ENCODE measurements at places on chromosomes 2 and 18. TPM values are rescaled to one million over a fixed set of nuclear protein-coding genes. Genes with fewer than 3 reads are reported as not detected.

GRCh38 chr2:238632181-238633060 is 205.7 kb downstream of the ASB1 start:
- no peak for DNase-seq

DNA sequence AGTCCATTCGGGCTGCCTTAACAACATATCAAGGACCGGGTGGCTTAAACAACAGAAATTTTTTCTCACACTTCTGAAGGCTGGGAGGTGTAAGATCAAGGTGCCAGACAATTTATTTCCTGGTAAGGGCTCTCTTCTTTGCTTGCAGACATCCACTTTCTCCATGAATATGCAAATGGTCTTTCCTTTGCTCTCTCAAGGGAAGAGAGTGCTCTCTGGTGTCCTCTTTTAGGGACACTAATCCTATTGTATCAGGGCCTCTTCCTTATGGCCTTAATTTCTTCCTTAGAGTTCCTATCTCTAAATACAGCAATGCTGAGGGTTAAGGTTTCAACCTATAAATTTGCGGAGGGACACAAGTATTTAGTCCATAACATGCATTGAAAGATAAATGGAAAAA is 770.8 kb downstream of the DSC3 start:
- DNase-seq: no peak

NR4A2 gene
- total RNA-seq: 7.8 TPM

- DNase-seq: no peak
Observed at GRCh38 chr2:234869969-234870368, 81.8 kb upstream of the SH3BP4 start.

DNA sequence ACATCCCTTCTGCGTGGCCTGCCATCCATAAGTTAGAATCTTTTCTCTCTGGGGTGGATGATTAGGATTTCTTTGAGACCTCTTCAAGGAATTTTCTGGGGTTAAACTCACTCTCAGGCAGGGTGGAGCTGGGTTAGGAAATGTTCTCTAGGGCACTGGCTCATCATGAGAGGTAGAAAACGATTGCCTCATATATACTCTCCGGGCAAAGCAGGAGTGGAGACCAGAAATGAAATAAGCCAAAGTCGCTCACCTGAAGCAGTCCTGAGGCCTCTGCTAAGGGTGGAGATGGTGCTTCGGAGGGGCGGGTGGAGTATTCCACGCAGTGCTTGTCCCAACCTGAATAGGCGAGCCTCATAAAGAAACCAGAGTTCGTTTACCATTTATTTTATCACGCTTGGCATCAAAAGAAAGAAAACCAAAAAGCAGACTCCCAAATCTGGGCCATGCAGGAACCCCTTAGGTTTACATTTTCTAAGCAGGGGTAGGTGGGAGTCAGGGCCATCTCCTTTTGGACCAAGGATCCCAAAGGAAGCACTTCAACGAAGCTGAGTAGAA is 249.3 kb upstream of the MEIS1 start:
- no peak for DNase-seq

VWC2L gene
- 0.23 TPM for total RNA-seq

DNA sequence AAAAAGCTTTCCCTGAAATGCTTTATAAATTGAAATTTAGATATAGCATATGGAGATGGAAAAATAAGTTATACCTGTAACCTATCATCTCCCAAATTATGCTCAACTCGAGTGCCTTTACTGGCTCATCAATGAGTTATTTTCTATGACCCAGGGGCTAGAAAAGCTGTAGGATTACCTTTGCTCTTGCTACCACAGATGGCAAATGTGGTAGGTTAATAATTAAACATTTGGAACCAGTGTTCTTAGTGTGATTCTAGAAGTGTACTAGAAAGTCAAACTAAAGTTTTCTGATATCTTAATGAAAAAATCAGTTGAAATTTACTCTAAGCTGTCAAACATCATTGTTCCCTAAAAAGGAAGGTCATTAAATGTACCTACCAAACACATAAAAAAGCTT is 22.5 kb downstream of the ALS2 start:
- DNase-seq: no peak

GRCh38 chr18:9082711-9083510 is 19.6 kb upstream of the NDUFV2 start:
- DNase-seq: no peak

DNA sequence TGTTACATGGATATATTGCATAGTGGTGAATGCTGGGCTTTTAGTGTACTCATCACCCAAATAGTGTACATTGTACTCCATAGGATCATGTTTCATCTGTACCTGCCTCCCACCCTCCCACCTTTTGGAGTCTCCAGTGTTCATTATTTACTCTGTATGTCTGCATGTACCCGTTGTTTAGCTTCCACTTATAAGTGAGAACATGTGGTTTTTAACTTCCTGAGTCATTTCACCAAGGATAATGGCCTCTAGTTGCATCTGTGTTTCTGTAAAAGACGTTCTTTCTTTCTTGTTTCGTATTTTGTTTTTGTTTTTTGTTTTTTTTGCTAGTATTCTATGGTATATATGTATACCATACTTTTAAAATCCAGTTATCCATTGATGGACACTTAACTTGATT is 107.5 kb downstream of the MSTN start:
- DNase-seq: no peak

GRCh38 chr2:210541290-210541902 is 15.0 kb upstream of the CPS1 start:
- DNase-seq: no peak

DNA sequence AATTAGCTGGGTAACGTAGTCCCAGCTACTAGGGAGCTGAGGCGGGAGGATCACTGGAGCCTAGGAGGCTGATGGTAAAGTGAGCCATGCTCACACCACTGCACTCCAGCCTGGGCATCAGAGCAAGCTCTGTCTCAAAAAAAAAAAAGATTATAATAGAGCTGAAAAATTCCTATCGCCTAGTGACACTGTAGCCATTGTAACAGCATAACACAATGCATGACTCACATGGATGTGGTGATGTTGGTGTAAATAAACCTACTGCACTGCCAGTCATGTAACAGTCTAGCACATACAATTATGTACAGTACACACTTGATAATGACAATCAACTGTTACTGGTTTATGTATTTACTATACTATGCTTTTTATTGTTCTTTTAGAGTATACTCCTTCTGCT is 39.6 kb downstream of the MGAT4A start:
- no peak for DNase-seq

- DNase-seq: peak; percentile 20
Observed at GRCh38 chr2:216635171-216635570, 2.0 kb downstream of the IGFBP2 start.

- DNase-seq: no peak
Observed at GRCh38 chr2:173669271-173669853, 295.8 kb downstream of the SP3 start.

AKAIN1 gene
- total RNA-seq: not detected

GRCh38 chr2:45919160-45919650 is 267.7 kb downstream of the PRKCE start:
- DNase-seq: no peak

DNA sequence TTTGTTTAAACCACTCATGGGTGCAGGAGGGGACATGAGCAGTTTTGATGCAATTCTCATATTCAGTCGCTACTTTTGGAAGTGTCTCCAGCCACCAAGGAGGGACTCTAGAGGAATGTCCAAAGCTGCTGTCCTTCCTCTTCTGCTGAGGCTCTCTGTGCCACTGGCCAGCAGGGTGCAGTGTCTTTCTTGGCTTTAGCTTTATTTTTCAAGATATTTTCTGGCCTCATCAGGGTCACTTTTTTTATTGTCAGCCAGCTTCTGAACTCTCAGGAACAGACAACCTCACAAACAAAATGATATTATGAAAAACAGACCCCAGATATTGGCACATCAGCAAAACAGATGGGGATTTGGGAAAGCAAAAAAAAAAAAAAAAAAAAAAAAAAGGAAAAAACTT is 289.3 kb upstream of the ZSWIM2 start:
- peak; percentile 3 for DNase-seq

DNA sequence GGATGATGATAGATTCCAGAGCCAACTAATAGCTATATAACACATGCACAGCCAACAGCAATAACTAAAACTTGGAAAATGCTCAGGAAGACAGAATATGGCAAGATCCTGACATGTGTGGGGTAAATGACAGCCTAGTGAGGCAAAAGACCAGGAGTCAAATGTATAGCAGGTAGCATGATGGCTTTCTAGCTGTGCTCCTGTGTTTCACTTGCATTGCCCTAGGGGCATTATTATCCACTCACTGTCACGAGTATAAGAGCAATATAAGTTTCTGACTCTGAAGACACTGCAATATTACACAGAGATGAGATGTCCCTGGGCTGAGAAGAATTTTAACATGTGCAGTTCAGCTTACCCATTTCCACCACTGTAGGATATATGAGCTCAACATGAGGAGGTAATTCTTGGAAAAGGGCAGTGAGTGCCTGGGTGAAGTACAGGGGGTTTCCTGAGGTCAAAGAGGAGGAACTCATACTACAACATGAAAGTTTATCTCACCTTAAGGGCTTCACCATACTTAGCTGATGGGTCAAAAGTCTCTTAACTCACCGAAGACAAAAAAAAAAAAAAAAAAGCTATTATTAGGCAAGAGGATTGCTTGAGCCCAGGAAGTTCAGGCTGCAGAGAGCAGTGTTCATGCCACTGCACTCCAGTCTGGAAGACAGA is 1385.6 kb upstream of the SLC39A10 start:
- DNase-seq: no peak

DNA sequence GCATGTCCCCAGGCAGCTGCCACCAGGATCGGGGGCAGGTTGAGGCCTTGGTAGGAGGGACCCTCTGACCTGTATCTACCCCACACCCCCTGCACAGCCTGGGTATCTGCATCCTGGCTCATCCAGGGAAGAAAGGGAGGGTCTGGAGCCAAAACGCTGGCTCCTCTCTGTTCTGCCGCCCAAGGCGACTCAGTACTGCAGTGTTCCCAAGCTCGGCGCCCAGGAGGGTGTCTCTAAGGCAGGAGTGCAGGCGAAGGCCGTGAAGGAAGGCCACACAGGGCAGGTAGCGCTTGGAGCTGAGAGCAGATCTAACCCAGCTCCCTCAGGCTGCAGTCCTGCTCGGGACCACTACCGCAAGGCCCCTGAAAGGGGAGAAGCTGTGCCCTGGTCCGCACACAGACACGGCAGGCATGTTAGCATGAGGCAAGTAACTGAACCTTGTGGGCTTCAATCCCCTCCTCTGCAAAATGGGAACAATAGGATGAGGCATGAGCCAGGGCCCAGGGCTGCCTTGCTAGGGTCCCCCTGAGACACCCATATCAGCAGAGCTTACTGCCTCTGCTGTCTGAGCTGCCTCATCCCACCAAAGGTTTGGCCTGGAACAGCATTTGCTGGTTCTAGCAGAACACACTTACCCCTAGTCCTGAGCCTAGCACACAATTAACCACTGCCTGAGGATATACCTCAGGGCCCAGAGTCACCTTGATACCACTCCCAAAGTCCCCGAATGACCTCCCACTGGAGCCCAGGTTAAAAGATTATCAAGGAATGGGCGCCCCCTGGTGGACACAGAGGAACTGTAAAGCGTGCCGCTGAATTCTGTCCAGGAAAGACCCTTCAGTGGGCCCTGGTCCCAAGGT is 6.5 kb downstream of the PTMA start:
- DNase-seq: peak; percentile 89

GRCh38 chr2:192011196-192011595 is 164.3 kb upstream of the CAVIN2 start:
- no peak for DNase-seq

DNA sequence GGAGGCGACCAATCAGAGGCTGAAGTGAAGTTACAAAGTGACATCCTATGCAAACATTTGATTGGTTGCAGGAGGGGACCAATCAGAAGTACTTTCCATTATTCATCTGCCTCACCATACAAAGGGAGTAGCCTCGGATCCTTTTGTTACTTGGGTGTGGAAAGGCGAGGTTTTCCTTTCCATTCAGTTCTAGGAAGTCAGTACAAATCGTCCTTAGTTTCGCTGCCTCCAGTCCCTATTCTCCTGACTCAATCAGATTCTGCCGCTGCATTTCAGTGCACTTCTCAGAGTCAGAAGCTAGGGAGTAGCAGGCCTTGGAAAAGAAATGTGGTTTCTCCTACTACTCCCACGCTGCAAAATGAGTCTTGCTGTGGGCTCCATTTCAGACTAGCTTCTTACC is 149.4 kb downstream of the DTNA start:
- DNase-seq: no peak

DNA sequence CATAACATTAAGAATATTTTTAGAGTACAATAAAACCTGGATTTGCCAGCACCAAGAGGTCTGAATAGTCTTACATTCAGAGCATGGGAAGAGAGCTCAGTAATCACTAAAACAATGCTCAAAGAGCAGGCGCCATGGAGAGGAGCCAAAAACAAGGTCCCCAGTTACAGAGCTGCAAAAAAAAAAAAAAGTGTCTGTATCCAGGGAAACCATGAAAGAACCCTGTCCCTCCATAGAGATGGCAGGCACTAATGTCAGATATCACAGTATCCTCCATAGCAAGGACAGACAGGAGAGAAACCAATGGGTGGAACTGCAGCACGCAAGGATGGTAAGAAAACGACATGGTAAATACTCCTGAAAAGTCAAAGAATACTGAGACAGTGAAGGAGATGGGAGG is 19.5 kb downstream of the FBXO15 start:
- no peak for DNase-seq

CDH19 gene
- 14.7 TPM for total RNA-seq

DNA sequence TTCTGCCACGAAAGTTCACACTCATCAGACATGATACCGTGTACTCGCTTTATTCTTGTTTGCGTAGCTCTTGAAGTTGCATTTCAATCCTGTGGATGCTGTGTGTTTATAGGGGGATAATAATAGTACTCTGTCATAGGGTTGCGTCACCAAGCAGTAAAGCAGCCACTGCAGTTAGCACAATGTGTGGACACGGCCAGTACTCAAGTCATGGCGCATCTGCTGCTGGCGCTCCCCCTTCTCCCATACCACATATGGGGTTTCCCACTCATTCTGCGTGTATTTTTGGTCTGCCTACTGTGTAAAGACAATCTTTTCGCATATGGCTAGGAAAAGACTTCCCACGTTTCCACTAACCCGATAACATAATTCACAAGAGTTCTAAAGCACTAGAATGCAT is 2.1 kb upstream of the ZBTB14 start:
- DNase-seq: no peak

FOXD4L1 gene
- 0.52 TPM for total RNA-seq

DNA sequence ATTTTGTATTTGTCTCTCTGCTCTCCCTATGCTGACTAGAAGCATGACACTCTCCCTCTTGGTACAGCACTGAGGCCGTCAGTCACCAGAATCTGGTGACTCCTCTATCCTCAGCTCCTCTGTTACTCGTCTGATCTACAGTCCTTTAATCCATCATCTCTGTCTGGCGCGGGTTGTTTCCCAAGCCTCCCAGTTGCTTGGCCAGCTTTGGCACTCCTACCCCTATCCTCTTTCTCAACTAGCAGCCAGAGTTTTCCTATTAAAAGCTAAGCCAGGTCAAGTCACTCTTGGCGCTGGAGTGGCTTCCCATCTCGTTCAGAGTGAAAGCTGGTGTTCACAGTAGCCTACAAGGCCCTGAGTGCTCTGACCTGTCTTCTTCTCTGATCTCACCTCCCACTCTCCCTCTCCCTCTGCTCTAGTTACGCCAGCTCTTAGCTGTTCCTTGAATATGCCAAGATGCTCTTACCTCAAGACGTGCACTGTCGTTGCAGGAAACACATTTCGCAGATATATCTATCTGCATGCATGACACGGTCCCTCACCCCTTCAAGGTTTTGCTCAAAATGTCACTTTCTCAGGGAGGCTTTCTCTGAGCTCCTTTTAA is 41.8 kb upstream of the PSME4 start:
- no peak for DNase-seq
